Mesendoderm (in vitro differentiated cells): ENCODE measurements at places on chromosomes 12 and 14.

GRCh38 chr12:113788020-113788856 lies 177.9 kb downstream of the RBM19 start:
- no peak for DNase-seq

GRCh38 chr12:89349814-89350213 lies 2.5 kb downstream of the DUSP6 start:
- peak; percentile 74 for DNase-seq

GRCh38 chr12:13534645-13535398 lies 338.3 kb downstream of the EMP1 start:
- peak; percentile 88 for DNase-seq

- DNase-seq: no peak
Observed at GRCh38 chr12:32273063-32273522, 126.3 kb upstream of the FGD4 start.

DNA sequence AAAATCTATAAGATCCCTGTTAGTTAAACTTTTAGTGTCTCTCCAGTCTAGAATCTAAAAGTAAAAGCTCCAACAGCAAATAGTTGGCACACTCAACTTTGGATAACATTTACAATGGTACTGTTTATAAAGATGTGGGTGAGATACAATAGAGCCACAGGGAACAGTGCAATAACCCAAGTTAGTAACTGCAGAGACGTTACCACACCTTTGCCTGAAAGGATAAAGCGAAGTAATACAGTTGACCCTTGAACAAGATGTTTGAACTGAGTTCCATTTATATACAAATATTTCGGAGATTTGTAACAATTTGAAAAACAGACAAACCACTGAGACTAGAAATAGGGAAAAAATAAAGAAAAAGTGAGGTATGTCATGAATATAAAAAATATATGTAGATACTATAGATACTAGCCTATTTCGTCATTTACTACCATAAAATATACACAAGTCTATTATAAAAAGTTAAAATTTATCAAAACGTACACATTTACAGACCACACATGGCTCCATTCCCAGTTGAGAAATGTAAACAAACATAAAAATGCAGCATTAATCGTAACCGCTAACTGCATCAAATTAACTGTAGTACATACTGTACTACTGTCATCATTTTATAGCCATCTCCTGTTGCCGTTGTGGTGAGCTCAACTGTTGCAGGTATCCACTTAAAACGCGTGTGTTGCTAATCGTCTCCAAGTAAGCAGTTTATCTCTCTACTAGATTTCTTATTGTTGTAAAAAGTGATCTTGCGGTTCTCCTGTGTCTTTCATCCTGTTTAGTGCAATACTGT lies 56.5 kb upstream of the HIF1A start:
- DNase-seq: no peak

DNA sequence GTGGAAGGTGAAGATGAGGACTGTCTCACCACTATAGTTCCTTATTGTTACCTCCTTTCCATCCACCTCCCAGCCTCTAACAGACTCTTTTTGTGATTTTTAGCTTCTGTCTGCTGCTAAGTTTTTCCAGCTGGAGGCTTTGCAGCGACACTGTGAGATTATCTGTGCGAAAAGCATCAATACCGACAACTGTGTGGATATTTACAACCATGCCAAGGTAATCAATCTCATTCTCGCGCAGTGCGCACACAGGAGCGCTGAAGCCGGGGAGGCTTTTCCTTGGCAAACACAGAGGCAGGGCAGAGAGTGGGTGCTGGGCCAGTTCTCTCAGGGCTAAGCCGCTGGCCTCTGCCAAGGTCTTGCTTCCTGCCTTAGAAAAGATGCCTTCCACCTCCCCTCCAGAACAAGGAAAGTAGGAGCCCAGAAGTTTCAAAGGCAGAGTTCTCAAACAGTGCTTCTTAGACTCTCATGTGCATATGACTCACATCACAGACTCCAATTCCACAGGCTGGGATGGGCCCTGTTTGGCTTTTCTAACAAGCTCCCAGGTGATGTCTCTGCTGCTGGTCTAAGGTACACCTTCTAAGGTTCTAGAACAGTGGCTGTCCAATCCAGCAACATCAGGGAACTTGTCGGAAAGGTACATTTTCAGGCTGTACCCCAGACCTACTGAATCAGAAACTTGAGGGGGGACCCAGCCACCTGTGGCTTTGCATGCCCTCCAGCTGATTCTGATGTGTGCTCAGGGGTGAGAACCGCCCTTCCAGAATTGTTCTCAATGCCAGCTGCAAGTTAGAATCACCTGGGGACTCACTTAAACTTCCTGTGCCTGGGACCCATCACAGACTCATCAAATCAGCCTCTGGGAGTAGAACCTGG lies 33.8 kb upstream of the PWP1 start:
- DNase-seq: no peak

- no peak for DNase-seq
Observed at GRCh38 chr14:77616133-77616453, 344 bp downstream of the SPTLC2 start.

GRCh38 chr12:109131154-109132050 lies 15.0 kb downstream of the ACACB start:
- DNase-seq: no peak
